ENCODE measurements at places on chromosomes 11 and 22. TPM values are rescaled to one million over a fixed set of nuclear protein-coding genes. Genes with fewer than 3 reads are reported as not detected.

LGR4 gene
- 236 TPM for total RNA-seq

ZNF408 gene
- total RNA-seq = 10.7 TPM

CENPM gene
- 16.1 TPM for total RNA-seq

ASPHD2 gene
- total RNA-seq = 0.58 TPM

TNNT3 gene
- total RNA-seq = 7.2 TPM

FAT3 gene
- 3.3 TPM for total RNA-seq

EFCAB6 gene
- total RNA-seq = 6.2 TPM

GRCh38 chr22:30296324-30296723, 7.0 kb upstream of the CASTOR1 start:
- no peak for DNase-seq

GRCh38 chr11:276219-276618, 2.0 kb upstream of the NLRP6 start:
- DNase-seq = no peak

DNA sequence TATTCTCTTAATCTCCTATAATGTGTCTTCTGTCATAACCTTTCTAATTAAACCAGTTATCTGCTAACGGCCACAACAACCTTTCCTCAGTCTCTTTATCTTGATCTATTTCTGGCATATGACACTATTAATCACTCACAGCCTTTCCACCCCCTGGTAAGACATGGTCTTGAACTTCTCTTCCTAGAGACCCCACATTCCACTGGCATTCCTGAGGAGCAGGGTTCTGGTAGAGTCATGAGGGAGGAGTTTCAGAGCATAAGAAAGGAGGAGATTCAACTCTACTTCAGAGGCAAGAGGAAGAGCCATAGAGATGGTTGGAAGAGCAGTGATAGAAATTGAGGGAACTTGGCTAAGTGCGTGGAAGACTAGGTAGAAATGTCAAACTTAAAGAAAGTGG, 325.6 kb downstream of the BLID start:
- DNase-seq = no peak

GRCh38 chr11:469684-470560, 19.8 kb downstream of the PTDSS2 start:
- DNase-seq = peak; percentile 63

DNA sequence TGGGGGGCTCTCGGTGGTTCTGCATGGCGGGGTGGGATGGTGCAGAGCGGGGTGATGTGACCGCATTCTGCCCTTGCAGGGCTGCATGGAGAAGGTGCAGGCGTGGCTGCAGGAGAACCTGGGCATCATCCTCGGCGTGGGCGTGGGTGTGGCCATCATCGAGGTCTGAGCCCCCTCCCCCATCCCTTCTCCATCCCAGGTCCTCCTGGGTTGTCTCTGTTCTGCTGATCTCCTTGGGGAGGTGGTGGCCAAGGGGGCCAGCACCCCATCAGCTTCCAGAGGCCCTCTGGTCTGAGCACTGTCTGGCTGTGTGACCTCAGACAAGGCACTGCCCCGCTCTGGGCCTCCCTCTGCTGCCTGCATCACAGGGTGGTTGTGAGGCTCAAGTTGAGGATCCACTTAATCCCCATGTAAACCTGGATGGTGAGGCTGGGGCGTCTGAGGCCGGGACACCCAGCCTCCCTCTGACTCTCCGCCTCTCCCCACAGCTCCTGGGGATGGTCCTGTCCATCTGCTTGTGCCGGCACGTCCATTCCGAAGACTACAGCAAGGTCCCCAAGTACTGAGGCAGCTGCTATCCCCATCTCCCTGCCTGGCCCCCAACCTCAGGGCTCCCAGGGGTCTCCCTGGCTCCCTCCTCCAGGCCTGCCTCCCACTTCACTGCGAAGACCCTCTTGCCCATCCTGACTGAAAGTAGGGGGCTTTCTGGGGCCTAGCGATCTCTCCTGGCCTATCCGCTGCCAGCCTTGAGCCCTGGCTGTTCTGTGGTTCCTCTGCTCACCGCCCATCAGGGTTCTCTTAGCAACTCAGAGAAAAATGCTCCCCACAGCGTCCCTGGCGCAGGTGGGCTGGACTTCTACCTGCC, 53.3 kb downstream of the CD82 start:
- peak; percentile 16 for DNase-seq

DNA sequence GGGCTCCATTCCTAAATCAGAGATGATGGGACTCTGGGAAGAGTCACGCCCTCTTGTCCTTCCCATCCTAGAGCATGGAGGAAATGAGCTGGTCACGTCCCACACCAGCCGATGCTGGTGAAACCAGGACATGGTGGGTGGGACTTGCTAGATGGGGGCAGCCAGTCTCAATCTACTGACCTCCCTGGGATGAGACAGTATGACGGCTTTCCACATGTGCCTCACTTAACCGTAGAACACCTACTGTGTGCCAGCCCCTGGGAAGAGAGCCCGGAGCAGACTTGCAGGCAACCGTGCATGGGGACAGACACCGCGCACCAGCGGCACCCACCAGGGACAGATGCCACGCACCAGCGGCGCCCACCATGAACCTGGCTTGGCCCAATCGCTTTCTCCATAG, 3.8 kb downstream of the OSBPL5 start:
- DNase-seq = no peak

- DNase-seq = no peak
These were observed 17.0 kb downstream of the MRPL48 start for GRCh38 chr11:73804712-73805111.

DNA sequence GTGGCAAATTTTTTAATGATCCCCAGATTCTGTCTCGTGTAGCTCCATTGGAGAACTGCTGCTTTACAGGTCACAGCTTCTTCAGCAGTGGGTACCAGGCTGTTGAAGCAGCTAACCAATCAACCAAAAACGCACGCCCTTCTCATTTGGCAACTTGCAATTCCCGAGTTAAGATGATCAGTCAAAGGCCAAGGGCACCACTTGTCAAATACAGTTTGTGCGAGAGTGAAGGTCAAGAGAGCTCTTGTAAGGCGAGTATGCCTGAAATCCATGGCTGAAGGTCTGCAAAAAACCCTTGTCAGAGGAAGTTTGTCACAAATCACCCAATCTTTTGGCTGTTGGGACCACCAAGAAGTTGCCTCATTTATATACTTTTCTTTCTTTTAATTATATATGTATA, 12.9 kb upstream of the PPP2R1B start:
- DNase-seq = no peak

Measured in stomach (tissue), 19 donors.